Liver (tissue), 10 donors: ENCODE measurements at places on chromosomes 2 and 18. TPM values are rescaled to one million over a fixed set of nuclear protein-coding genes. Genes with fewer than 3 reads are reported as not detected.

- no peaks in the 10 kb centered on the region for H3K36me3 ChIP-seq
- H3K4me1 ChIP-seq = no peaks in the 10 kb centered on the region
- H3K4me3 ChIP-seq = no peak overlapping the region
- H3K27me3 ChIP-seq = no peaks in the 10 kb centered on the region
- no peak for DNase-seq
- H3K27ac ChIP-seq = no peak overlapping the region
Observed at GRCh38 chr18:3528231-3528630, 78.3 kb downstream of the TGIF1 start.

DNA sequence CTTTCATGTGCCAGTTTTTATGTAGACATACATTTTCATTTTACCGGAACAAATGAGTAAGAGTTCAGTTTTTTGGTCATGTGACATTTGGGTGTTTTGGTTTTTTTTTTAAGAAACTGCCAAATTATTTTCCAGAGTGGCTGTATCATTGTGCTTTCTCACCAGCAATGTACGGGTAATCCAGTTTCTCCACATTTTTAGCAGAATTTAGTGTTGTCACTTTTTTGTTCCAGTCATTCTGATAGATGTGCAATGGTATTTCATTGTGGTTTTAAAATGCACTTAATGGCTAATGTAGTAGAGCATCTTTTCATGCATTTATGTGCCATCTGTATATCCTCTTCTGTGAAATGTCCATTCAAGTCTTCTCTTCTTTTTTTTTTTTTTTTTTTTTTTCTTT lies 126.5 kb upstream of the FBXO11 start:
- H3K4me1 ChIP-seq = no peaks in the 10 kb centered on the region
- no peaks in the 10 kb centered on the region for H3K27me3 ChIP-seq
- no peak overlapping the region for H3K27ac ChIP-seq
- DNase-seq = no peak
- H3K4me3 ChIP-seq = no peak overlapping the region
- H3K36me3 ChIP-seq = no peaks in the 10 kb centered on the region

GRCh38 chr18:76754351-76754750 lies 68.0 kb upstream of the ZNF236 start:
- H3K27me3 ChIP-seq = no peaks in the 10 kb centered on the region
- DNase-seq = no peak
- no peaks in the 10 kb centered on the region for H3K36me3 ChIP-seq
- H3K27ac ChIP-seq = no peak overlapping the region
- peaks cover 9% of the 10 kb centered on the region for H3K4me1 ChIP-seq

The SAG gene
- total RNA-seq = not detected

GRCh38 chr2:12320991-12321641 lies 395.6 kb upstream of the TRIB2 start:
- no peaks in the 10 kb centered on the region for H3K27me3 ChIP-seq
- H3K27ac ChIP-seq = no peak overlapping the region
- DNase-seq = no peak
- no peaks in the 10 kb centered on the region for H3K36me3 ChIP-seq
- no peak overlapping the region for H3K4me3 ChIP-seq

DNA sequence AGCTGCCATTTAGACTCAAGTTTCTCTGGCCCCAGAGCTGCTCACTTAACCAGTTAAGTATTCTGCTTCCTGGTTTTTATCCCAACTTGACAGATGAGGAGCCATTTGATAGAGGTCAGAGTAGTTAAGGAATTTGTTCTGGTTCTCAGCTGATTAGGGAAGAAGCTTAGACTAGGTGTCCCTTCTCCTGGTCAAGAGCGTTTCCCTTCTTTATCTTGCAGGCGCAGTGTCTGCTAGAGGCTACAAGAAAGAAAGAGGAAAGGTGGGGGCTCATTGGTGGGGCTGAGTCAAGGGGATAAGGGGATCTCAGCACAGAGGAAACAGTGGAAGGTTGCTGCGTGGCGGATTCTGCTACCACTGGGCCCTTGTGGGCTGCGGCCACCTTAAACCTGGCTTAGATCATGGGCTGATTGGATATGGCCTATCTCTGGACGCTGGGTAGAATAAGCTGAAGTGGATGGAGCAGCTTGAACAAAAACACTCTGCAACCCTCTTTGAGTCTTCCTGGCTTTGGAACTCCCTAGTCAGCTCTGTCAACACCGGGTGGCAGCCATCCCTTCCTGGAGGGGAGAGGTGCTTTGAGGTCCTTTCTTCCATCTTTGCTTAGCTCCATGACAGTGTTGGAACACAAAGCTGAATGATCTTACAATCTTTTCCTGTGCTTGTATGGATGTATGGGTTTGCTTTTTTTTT lies 70.8 kb downstream of the QPCT start:
- no peaks in the 10 kb centered on the region for H3K4me1 ChIP-seq
- H3K27ac ChIP-seq = no peak overlapping the region
- DNase-seq = no peak
- H3K4me3 ChIP-seq = no peak overlapping the region
- no peaks in the 10 kb centered on the region for H3K27me3 ChIP-seq
